Activated naive CD4-positive, alpha-beta T cell (primary cell): ENCODE measurements at places on chromosomes 6 and 20.

DNA sequence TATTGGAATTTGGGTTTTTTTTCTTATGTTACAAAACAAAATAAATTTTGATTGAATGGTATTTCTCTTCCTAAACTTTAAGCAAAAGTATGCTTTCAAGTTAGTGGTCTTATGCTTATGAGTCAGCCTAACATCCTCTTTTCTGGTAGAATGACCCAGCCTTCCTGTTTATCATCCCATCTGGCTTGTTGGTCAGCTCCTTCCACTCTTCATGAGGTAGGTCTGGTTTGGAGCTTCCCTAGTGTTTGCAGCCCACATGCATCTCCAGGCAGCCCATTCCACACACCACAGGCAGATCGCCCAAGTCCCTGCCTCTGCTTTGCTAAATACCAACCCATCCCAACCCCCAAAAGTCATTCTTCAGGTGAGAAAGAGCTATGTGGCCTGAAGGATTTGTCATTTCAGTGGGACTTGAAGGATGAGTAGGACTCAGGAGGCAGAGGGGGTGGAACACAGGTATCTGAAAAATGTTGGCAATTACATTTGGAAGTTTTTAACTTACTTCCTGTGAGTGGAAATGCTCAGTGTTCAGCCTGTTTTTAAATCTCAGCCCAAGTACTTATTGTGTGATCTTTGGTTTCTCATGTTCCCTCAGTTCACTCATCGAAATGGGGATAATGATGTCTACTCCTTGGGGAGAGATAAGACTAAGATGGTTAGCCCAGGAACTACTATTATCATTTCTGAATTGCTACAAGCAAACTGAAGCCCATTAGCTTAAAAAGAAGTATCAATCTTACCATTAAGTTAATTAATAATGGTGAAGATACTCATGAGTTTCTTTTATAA, 294.0 kb downstream of the ADGB start:
- DNase-seq: no peak

DNA sequence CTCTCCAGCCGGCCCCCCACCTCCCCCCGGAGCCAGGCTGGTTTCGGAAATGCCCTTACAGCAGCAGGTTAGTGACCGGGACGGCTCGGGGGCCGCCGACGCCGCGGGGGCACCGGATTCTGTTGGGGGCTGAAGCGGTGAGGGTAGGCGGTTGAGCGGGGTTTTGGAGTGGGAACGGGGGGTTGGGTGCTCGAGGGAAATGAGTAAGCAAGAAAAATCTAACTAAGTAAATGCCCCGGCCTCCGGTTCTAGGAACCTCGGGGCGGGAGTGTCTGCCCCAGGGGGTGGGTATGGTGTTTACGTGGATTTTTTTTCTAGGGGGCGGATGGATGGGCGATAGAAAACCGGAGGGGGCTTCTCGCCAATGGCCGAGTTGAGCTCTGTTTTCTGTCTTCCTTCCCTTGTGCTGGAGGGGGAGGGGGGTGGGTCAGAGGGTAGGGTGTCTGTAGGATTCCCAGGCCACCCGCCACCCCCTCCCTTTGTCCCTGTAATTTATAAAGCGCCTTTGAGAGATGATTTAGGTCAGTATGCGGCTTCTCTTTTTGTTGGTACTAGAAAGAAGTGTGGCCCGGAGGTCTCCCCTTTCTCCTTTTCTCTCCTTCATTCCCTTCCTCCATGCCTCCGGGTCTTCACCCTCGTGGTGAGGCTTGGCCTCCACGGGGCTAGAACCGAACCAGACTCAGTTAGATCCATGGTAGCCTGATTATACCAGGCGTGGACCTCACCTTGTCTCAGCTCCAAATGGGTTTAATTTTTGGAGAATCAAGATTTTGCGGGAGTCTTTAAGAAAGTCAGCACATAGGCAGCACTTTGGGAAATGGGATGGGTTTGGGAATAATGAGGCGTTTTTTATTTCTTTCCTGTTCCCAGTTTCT, 2.3 kb downstream of the E2F3 start:
- peak; percentile 24 for DNase-seq

GRCh38 chr6:123089226-123089625, 93.2 kb downstream of the CLVS2 start:
- DNase-seq: no peak

GRCh38 chr6:108801366-108801765, 46.9 kb upstream of the ARMC2 start:
- DNase-seq: no peak

DNA sequence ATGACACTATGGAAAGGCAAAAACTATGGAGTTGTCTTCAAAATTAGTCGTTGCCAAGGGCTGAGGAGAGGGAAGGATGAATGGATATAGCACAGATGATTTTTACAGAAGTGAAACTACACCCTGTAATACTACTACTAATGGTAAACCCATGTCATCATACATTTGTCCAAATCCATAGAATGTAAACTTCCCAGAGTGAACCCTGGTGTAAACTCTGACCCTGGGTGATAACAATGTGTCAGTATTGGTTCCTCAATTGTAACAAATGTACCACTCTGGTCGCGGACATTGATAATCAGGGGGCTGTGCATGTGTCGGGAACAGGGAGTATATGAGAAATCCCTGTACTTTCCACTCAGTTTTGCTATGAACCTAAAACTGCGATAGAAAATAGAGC, 72.2 kb downstream of the CNBD2 start:
- DNase-seq: no peak

- peak; percentile 99 for DNase-seq
These were observed at the start of gene OSBPL2 for GRCh38 chr20:62237801-62238568. OSBPL2 (plus strand) TSS chr20:62238521; CDS start chr20:62256185, 17,664 bp downstream.

GRCh38 chr6:44837741-44838140, 450.2 kb downstream of the CDC5L start:
- no peak for DNase-seq

DNA sequence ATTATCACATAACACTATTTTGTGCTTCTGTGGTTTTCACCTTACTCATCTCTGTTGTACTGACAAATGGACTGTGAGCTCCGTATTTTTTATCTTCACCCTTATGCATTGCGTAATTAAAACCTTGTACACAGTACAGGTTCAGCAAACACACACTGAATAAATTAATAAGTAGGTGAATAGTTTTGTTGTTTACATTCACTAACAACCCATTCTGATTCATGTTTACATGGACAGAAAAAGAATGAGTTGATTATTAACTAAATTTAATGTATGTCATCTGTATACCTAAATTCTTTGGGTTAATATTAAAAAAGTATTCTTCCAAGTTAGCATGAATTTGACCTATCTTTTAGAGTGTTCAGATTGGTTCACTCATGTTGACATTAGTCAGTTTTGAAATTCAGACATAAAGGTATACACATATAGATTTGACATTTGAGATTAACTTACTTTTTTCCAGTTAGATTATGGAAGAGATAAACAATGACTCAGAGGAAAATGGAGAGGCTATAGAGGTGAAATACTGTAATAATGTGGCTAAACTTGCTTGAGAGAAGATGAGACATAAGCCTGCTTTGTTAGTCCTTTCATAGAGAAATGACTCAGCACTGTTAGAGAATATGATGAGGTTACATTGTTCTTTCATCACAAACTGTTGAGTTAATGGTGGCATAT, 541.7 kb upstream of the FLRT3 start:
- no peak for DNase-seq

DNA sequence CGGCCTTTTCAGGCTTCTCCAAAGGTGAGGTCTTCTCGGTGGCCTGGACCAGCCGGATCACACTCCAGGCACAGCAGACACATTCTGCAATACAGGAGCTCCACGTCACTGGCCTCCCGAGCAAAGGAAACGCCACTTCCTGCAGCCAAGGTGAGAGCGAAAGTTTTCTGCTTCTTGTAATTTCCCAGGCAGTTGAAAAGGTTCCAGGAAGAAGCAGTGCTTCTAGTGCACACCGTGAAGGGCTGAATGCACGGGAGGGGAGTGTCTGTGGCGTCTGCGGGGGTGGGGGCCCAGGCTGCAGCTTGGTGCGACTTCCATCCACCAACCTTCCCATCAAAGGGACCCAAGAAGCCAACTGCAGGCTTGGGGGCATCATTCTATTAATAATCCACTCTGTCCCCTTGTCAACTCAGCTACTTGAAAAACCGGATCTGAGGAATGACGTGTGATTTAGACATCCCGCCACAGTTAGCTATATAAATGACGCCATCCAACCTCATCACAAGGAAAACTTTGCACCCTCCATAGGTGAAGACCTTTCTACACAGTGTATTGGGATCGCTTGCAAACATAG, 61.1 kb downstream of the NFATC2 start:
- no peak for DNase-seq

GRCh38 chr6:119481976-119482375, 132.4 kb upstream of the MAN1A1 start:
- DNase-seq: no peak

- no peak for DNase-seq
These were observed 168.9 kb upstream of the CENPW start for GRCh38 chr6:126170978-126171382.

- DNase-seq: no peak
These were observed 140.6 kb upstream of the SCGN start for GRCh38 chr6:25511376-25511775.

- DNase-seq: no peak
These were observed 298.7 kb downstream of the TSHZ2 start for GRCh38 chr20:53270792-53271375.

DNA sequence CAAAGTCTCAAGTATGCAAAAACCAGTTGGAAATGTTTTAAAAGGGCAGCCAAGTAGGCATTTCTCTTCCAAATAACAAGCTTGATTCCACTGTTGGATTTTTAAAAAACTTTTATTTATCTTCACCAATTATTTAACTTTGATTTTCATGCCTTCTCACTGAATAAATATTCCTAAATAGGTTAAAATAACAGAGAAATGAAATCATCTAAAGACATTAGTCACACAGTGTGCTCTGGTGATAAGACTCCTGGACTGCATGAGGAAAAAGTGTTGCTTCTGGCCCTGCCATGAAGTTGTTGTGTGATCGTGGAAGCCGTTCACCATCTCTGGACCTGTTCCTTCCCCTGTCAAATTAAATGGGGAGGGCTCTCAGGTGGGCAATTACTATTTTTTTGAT, 33.8 kb upstream of the IGF2R start:
- DNase-seq: no peak

- no peak for DNase-seq
These were observed 978 bp downstream of the HLA-A start for GRCh38 chr6:29943053-29943966.

GRCh38 chr6:11659757-11660156, 118.8 kb downstream of the ADTRP start:
- DNase-seq: no peak

GRCh38 chr20:29325304-29325640, 1932.2 kb upstream of the DEFB115 start:
- DNase-seq: no peak

GRCh38 chr6:40355532-40355931, 231.6 kb downstream of the LRFN2 start:
- no peak for DNase-seq

DNA sequence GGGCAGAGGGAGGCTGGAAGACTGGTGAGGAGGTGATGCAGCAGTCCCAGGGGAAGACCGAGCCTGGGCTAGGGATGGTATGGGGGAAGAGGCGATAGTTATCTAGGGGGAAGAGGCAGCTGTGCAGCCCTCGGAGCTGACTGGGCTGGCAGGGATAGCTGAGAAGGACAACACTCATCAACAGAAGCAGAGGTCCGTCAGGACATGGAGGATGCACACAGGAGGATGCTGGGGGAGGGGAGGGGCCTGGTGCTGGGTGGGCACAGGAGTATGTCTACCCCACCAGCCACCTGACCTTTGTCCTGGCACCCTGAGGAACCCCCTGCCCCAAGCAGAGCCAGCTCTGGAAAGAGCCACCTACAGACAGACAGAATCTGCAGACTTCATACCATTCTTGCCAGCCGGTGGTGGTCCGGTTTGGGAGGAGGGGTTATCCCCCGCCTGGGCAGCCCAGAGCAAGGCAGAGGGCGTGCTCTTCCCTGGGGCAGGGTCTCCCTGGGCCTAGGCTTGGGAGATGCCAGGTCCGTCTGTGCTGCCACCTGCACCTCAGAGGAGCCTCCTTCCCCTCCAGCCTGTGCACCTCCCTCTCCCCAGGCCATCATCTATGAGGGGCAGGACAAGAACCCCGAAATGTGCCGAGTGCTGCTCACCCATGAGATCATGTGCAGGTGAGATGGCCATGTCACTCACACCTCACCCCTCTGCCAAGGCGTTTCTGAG, 14.9 kb downstream of the EBF4 start:
- no peak for DNase-seq

DNA sequence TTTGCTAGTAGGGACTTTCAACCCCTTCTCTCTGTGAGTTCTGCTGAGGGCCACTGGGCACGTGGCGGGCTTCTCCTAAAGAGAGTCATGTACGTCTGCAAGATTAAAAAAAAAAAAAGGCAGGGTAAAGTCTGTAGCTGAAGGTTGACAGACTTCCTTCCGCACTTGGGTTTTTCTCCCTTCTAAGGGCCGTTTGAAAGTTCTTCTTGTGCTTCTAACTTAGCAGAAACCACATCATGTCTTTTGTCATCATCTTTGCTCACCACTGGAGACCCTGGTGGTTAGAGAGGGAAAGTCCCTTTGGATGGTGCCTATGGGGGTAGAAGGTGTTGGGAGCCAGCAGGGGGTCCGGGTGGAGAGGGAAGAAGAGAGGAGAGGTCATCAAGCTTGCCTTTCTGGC, 31.4 kb downstream of the PRDM1 start:
- DNase-seq: peak; percentile 43

- no peak for DNase-seq
These were observed 10.4 kb downstream of the CD83 start for GRCh38 chr6:14128012-14128411.

- no peak for DNase-seq
These were observed 212.5 kb downstream of the FOXA2 start for GRCh38 chr20:22371843-22372242.

GRCh38 chr6:117555882-117556498, 46.3 kb downstream of the GOPC start:
- DNase-seq: no peak

DNA sequence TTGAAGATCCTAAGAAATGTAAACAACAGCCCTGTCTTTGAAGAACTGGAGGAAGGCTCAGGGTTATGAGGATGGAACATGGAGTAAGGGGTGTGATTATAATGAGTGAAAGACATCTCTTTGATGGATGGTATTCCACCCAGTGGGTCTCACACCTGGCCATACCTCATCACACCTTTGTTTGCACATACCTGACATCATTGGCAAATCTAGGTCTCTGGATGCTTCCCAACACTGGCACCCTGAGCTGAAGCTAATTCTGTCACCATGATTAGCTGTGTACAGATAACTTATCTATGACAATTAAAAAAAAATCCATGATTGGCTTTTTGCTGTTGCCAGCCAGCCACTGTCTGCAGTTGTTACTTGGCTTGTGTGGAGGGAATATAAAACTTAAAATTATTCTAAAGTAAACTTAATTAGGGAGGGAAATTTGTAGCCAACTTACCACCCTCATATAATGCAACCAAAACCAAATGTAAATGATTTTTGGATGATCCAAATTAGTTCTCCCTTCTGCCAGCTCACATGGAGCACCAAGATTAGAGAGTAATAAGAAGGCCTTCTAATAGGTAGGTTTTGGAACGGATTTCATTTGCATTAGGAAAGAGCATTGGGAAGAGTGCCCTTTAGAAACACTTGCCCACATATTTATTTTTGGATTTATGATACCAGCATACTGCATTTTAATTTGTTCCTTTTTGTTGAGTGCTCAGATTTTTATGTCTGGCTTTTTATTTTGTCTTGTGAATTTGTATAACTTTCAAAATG, 249.5 kb downstream of the SOX4 start:
- no peak for DNase-seq
